ENCODE measurements at places on chromosomes 3 and 15. TPM values are rescaled to one million over a fixed set of nuclear protein-coding genes. Genes with fewer than 3 reads are reported as not detected.

GRCh38 chr3:148694116-148694515 is 3.6 kb upstream of the AGTR1 start:
- DNase-seq, result no peak

The FOXB1 gene
- 32.7 TPM for total RNA-seq

GRCh38 chr15:68277131-68277602 is 378 bp upstream of the FEM1B start:
- DNase-seq, result peak; percentile 66

DNA sequence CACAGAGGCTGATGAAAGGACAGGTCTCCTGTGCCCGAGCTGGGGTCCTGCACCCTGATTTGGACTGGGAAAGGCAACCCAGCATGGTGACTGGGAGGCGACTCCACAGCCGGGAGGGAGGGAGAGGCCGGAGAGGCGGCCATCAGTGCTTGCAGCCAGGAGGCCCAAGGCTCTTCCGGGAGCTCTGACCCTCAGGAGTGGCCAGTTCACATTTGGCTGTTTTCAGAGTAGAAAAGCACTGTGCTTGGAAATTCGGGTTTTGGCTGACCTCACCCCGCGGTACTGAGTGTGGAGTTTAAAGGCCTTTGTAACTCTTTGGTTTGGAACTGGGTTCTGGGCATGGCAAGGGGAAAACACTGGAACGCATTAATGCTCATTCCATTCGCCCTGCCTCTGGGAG is 31.9 kb downstream of the SMAD6 start:
- peak; percentile 60 for DNase-seq

The HTR3C gene
- total RNA-seq, result not detected

DNA sequence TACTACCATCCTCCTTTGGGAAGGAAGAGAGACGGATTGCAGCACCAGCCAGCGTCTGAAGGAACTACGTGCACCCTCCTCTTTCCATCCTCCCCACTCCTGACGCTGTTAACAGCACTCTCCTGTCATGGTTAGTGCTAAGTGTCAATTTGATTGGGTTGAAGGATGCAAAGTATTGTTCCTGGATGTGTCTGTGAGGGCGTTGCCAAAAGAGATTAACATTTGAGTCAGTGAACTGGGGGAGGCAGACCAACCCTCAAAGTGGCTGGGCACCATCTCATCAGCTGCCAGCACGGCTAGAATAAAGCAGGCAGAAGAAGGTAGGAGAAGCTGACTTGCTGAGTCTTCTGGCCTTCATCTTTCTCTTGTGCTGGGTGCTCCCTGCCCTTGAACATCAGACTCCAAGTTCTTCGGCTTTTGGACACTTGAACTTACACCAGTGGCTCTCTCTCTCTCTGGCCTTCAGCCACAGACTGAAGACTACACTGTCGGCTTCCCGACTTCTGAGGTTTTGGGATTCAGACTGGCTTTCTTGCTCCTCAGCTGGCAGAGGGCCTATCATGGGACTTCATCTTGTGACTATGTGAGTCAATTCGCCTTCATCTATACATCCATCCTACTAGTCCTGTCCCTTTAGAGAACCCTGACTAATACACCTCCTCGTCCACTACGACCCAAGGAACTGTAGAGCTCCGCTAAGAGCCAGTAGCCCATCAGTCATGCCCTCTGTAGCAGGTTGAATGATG is 128.2 kb upstream of the HES1 start:
- no peak for DNase-seq

- no peak for DNase-seq
Measured at GRCh38 chr3:149376718-149377407, 586 bp downstream of the TM4SF1 start.

The AGBL1 gene
- not detected for total RNA-seq

The ZNF662 gene
- not detected for total RNA-seq

- DNase-seq, result peak; percentile 44
Measured at GRCh38 chr3:107421170-107421792, 44.0 kb downstream of the CCDC54 start.

The BHLHE40 gene
- 6.7 TPM for total RNA-seq

DNA sequence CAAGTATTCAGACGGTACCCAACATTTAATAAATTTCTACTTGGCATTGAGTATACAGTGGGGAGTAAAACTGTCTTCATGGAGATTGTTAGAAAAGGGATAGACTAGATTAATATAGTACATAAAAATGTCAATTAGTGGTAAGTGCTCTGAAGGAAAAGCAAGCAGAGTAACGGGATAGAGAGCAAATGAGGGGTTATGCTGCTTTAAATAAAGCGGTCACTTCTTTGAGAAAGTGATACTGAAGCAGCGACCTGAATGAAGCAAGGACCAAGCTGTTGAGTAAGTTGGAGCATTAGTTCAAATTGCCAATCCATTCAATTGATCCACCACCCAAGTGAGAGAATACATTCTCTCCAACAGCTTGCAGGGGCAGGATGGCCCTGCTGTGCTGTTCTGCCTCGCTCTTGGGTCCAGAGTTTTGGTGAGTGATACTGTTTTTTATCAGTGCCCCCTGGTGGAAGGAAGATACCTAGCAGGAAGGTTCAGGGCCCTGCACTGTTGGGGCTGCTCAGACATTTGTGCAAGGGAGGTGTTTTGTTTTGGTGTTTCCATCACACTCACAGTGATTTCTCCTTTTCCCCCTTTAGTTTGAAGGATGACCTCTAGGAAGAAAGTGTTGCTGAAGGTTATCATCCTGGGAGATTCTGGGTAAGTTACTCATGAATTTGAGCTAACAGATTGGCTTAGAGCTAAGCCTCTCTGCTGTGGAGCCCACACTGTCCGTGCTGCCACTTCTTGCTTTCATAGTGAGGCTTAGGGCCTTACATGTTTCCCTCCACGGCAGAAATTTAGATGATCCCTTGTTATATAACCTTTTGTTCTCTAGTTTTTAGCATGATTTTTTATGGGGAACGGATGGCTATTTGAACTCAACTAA is 69.0 kb downstream of the RAB7A start:
- peak; percentile 87 for DNase-seq

The EBLN2 gene
- total RNA-seq, result 4.3 TPM

The RTP1 gene
- total RNA-seq, result 5.1 TPM

The CCR8 gene
- total RNA-seq, result not detected

The CFAP100 gene
- 1.5 TPM for total RNA-seq

GRCh38 chr3:100591411-100591810 is 18.0 kb upstream of the ADGRG7 start:
- DNase-seq, result no peak

GRCh38 chr3:24086206-24086605 is 141.1 kb downstream of the NR1D2 start:
- no peak for DNase-seq

- DNase-seq, result no peak
Measured at GRCh38 chr3:20558161-20558560, 372.2 kb upstream of the SGO1 start.

- no peak for DNase-seq
Measured at GRCh38 chr15:77834276-77834990, 201.7 kb upstream of the LINGO1 start.

The CYP11A1 gene
- total RNA-seq, result 5.2 TPM

The KNL1 gene
- 33.9 TPM for total RNA-seq

DNA sequence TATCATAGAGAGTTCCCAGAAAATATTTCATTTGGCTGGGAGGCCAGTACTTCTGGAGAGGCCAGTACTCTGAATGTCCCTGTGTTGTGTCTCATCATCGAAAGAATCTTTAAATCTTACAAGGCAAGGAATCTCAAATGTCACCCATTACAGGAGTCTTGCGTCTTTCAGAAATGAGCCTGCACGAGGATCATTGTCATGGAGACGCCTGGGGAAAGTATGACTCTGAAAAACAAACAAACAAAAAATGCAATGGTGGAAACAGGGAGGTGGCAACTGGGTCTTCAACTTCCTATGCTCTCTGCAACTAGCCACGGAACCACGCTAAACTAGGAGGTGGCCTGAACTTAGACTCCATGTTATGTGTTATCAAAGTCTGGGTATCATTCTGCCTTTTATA is 804.6 kb downstream of the EPHA3 start:
- no peak for DNase-seq

DNA sequence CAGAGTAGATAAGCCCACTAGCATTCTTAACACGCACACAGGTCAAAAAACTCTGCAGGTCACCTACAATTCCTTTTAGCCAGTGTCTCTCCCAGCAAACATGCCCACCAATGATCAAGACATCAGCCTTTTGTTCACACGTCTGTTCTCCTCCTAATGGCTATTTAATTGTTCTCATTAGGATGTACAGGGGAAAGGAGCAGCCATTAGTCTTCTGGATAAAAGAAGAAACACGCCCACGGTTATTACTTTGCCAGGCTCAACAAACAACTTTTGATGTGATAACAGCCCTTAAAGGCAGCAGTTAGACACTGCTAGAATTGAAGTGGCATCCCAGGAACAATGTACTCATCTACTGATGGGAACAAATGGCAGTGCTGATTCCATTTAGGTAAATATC is 108.8 kb downstream of the NTRK3 start:
- no peak for DNase-seq

GRCh38 chr3:194798486-194798885 is 112.8 kb downstream of the FAM43A start:
- DNase-seq, result no peak

- DNase-seq, result no peak
Measured at GRCh38 chr3:130739848-130740247, 6.8 kb downstream of the PIK3R4 start.

DNA sequence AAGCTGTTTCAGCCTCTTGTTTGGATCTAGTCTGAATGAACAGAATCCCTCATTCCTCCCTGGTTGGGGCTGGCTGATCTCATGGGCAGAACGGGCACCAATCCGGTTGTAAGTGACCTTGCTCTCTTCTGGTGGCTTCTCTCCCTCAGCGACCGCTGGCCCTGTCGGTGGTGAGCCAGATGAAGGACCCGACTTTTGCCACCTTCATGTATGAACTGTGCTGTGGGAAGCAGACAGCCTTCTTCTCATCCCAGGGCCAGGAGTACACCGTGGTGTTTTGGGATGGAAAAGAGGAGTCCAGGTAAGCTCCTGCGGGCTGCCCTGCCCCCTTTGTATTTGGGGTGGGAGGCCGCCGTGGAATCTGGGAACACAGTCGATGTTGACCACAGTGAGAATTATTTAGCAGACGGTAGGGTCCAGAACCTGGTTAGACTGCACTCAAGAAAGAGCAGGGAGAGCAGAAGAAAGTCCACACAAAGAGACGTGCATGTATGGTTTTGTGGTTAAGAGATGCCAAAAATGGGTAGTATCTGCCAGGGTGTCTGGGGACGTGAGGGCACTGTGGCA is 138.8 kb downstream of the LRRK1 start:
- DNase-seq, result peak; percentile 15

GRCh38 chr15:101255051-101255395 is 3.2 kb upstream of the CHSY1 start:
- DNase-seq, result no peak

Data from H7 (cell line).